HT1080 (cell line): ENCODE measurements at places on chromosomes 6 and 20. TPM values are rescaled to one million over a fixed set of nuclear protein-coding genes. Genes with fewer than 3 reads are reported as not detected.
A peak's percentile ranks its signal among the peaks of the same experiment; 100 is the strongest.

DAAM2 gene
- 1.6 and 1.7 TPM in 2 replicates for total RNA-seq

VGLL2 gene
- total RNA-seq: not detected in 2 replicates

FBXO5 gene
- total RNA-seq: 32.1 and 38.7 TPM in 2 replicates

PIM1 gene
- total RNA-seq: 9.3 and 10.9 TPM in 2 replicates

PERP gene
- 39.9 and 60.2 TPM in 2 replicates for total RNA-seq

ERVFRD-1 gene
- total RNA-seq: not detected in 2 replicates

IMPG1 gene
- not detected in 2 replicates for total RNA-seq

MUC22 gene
- total RNA-seq: not detected in 2 replicates

GRCh38 chr6:20455251-20455940 lies 53.7 kb downstream of the E2F3 start:
- peak; percentile 13 for DNase-seq

GRCh38 chr20:6169251-6169650 lies 46.4 kb upstream of the FERMT1 start:
- DNase-seq: peak; percentile 20

DNA sequence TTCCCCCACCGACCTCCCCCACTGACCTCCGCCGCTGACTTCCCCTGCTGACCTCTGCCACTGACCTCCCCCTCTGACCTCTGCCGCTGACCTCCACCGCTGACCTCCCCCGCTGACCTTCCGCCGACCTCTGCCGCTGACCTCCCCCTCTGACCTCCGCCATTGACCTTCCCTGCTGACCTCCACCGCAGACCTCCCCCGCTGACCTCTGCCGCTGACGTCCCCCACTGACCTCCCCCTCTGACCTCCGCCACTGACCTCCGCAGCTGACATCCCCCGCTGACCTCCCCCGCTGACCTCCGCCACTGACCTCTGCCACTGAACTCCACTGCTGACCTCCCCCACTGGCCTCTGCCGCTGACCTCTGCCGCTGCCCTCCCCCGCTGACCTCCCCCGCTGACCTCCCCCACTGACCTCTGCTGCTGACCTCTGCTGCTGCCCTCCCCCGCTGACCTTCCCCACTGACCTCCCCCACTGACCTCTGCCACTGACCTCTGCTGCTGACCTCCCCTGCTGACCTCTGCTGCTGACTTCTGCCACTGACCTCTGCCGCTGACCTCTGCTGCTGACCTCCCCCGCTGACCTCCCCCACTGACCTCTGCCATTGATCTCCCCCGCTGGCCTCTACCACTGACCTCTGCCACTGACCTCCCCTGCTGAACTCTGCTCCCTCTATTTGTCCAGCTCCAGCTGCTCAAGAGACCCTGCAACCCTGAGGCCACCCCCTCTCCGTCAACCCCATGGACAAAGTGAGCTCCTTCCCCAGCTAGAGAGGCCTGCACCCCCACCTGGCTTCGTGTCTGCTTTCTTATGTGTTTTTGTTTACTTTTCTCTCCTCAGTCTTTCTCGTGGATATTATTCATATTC lies 91.4 kb upstream of the AFDN start:
- DNase-seq: no peak

DNA sequence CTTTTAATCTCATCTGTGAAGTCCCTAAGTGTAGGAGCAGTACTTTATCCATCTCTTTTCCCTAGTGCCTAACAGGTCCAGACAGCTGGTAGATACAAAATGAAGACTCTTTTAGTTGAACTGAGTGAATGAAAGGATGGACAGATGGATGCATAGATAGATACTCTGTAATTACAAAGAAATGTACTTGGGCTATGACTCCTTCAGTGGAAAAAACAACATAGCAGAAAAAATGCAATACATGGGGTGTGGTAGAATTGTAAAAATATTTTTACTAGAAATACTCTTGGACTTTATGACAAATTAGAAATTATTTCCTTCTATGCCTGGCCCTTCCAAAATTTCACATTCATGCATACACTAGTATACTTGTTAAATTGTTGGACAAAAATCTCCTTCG lies 29.3 kb downstream of the KCNQ5 start:
- no peak for DNase-seq

GRCh38 chr6:6661684-6662083 lies 73.2 kb downstream of the LY86 start:
- peak; percentile 32 for DNase-seq

- no peak for DNase-seq
These were observed 119.9 kb downstream of the UST start for GRCh38 chr6:148866657-148867268.

DNA sequence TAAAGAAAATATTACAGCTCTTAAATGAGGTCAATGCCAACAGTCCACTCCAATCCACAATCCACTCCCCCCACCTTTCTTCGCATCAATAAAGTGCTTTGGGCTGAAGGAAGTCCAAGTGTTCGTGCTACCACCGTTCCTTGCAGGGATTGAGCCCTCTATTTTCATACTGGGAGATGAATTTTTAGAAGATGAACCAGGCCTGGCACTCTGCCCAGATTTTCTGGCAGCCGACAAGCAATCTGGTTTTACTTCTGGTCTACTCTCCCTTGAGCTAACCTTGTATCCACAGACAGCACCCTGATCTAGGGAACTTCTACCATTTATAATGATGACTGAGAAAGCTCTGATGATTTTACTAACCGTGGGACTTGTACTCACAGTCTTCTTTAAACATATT lies 72.3 kb downstream of the BTBD9 start:
- peak; percentile 66 for DNase-seq

- DNase-seq: peak; percentile 50
These were observed 67.0 kb upstream of the TNFAIP3 start for GRCh38 chr6:137799950-137800568.

DNA sequence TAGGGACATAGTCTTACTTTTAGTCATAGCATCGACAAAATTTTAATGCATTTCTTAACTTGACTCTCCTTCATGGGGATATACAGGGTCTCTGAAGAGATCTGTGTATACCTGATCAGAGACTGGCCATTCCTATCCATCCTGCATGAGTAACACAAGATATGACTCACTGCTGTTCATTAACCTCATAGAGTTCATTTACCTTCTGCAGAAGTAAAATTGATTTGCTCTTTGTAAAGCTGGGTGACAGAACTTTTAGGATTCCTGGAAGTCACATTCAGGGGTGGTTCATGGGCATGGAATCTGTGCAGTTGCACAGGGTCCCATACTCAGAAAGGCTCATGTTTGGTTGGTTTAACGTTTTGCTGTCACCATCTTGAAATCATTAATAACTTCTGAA lies 53.2 kb downstream of the PDE7B start:
- DNase-seq: peak; percentile 52

- no peak for DNase-seq
These were observed 96.6 kb downstream of the SLC16A10 start for GRCh38 chr6:111183702-111184517.

DNA sequence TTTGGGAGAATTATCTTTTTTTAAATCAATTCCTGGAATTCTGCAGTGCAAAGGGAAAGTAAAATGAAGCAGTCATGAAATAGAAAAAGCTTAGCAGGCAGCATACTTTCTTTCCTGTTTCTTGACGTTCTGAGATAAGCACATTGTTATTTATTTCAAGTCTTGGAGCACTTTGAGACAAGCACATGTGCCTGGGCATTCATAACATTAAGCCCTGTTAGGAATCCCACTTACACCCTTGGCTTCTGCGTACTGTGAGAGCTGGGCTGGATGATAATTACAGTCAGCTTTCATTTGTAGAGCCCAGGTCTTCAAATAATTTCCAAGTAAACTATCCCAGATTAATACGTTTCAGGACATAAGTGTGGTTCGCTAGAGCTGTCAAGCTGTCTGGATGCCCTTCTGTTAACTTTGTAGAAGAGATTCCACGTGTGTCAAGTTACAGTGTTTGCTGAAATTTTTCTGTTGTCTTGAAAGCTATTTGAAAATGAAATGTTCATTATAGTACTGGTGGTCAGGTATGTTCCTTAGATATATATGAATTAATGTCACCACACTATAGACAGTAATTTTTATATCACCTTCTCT lies 8.9 kb downstream of the FARS2 start:
- no peak for DNase-seq

- DNase-seq: no peak
These were observed 25.7 kb upstream of the SIRT5 start for GRCh38 chr6:13548500-13549210.

DNA sequence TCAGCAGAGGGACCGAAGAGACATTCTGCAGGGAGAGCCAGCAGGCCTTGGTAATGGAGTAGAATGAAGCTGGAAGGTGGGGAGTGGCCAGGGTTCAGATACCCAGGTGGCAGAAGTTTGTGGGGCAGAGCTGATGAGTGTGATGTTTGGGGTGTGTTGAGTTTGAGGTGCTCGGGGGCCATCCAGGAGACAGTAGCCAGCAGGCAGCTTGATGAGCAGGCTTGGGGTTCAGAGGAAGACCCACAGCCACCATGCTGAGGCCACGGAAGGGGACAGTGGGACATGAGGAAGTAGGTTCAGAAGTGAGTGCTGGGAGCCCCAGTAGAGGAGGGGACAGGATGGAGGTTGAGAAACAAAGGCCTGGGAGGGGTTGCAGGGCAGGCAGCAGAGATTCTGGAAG lies 11.1 kb upstream of the FOXS1 start:
- no peak for DNase-seq

GRCh38 chr6:166473886-166474571 lies 91.3 kb upstream of the MPC1 start:
- DNase-seq: no peak

GRCh38 chr20:13267231-13267630 lies 46.2 kb downstream of the ISM1 start:
- no peak for DNase-seq

GRCh38 chr20:8073024-8073832 lies 53.7 kb upstream of the TMX4 start:
- peak; percentile 87 for DNase-seq
